Stimulated activated CD4-positive, alpha-beta T cell treated with anti-CD3 and anti-CD28 coated beads, Interleukin-12 subunit alpha, Interleukin-12 subunit beta, amount 100 ng/mL, for 24 hours (primary cell): ENCODE measurements at places on chromosomes 12 and 14.

GRCh38 chr14:43894534-43894933, 612.5 kb downstream of the FSCB start:
- DNase-seq = no peak

GRCh38 chr12:6215932-6216494, 15.8 kb downstream of the CD9 start:
- no peak for DNase-seq

- DNase-seq = no peak
Observed at GRCh38 chr12:10554228-10554755, 48.6 kb downstream of the EIF2S3B start.

- DNase-seq = peak; percentile 4
Observed at GRCh38 chr12:14454098-14454907, 88.8 kb downstream of the ATF7IP start.

- no peak for DNase-seq
Observed at GRCh38 chr14:76774821-76775694, 13.8 kb downstream of the VASH1 start.

DNA sequence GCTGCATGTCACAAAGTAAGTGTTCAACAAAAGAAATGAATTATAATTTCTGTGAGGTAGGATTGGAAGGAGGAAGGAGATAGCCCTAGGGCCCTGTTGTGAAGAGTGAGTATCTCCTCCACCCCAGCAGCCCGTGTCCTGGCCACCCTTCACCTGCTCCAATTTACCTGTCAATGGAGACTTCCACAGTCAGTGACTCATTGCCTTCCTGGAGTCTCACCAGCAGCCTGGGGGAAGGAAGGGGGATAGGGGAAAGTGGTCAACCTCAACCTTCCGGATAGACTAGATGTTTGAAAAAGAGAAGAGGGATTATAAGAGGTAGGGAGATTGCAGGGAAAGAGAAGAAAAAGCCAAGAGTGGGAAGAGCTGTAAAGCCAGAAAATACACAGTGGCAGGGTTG, 9.2 kb downstream of the STAT2 start:
- DNase-seq = no peak
